ENCODE measurements at places on chromosomes 2 and 18.

DNA sequence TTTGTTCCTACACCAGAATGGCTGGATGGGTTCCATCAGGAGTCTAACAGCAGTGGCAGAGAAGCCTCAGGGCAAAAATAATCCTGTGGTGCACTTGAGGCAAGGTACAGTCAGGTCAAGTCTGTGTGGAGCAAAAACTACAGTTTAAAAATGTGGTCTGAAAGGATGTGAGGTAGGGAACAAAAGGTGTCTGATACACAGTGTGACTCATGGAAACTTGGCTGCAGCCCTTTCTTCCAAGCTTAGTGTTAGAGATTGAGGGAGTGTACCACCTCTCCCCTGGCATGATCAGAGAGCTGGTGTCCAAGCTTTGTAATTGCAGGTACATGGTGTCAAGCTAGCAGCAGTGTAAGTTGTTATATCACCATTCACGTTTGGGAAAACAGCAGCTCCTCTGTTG lies 8.9 kb downstream of the ANKAR start:
- DNase-seq = no peak

DNA sequence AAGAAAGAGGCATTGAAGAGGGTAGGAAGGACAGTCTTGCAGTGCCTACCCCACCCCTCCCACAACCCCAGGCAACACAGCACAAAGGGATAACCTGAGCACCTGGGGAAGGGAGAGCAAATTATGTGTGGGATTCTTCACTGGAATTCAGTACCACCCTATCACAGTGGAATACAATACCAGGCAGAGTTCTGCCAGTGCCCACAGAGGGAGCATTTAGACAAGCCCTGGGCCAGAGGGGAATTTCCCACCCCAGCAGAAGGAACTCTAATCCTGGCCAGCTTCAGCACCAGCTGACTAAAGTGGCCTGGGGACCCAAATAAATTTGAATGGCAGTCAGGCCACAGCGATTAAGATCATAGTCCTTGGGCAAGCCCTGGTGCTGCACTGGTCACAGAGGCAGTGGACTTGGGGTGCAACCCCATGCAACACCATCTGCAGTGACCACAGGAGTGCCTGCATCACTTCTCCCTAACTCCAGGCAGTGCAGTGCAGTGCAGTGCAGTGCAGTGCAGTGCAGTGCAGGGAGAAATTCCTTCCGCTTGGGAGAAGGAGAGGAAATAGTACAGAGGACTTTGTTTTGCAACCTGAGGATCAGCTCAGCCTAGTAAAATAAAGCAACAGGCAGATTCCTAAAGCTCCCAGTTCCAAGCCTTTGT lies 147.8 kb upstream of the SRD5A2 start:
- no peak for DNase-seq

DNA sequence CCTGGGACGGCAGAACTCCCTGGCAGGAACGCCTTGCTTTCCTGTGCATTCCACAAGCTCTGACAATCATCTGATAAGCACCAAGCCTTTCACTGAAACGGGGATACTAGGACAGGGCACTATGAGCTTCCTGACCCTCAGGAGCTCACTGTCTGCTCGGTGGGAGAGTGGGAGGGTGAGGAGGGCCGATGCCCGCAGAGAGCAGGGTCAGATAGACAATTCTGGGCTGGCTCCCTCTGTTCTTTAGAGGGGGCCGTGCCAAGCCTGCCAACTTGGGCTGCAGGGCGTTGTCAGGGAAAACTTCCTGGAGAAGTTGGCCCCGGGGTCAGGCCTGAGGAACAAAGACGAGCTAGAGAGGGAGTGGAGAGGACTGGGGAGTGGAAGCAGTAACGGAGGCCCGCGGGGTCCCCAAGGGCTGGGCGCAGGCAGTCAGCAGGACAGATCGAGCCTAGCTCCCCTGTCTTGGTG lies 82.0 kb downstream of the CTAGE1 start:
- DNase-seq = no peak

DNA sequence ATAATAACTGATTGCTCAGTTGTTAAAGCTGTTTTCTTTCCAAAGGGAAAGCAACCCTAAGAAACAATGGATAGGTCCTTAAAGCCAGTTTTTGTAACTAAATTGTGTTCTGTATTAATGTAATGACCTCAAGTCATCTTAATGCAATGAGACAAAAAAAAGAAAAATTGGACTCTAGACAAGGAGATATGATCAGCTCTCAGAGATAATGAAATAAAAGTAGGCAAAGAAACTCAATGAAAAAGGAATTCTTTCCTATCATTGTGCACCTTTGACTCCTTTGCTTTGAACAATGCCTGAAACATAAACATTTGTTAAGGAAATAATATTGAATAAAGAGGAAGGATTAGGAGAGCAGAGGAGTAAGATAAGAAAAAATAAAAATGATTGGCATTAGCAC lies 86.1 kb downstream of the RIT2 start:
- no peak for DNase-seq

GRCh38 chr2:175402571-175402970 lies 221.1 kb upstream of the ATP5MC3 start:
- DNase-seq = no peak

DNA sequence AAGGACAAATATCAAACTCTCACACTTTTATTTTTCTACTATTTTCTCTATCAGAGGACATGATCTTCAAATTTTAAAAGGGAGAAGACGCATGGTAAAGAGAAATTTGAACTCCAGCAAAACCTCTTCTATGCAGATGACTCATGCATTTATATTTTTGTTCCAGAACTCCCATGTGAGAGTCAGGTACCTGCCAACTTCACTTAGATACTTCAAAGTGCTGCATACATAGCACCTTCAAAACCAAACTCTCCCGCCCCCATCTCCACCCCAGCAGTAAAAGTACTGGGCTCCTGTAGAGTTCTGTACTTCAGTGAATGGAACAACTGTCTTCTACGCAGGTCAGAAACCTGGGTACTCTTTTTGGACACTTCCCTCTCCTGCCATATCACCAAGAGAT lies 398.3 kb downstream of the TGIF1 start:
- no peak for DNase-seq

GRCh38 chr2:235413064-235413463 lies 80.8 kb upstream of the AGAP1 start:
- DNase-seq = no peak

- DNase-seq = no peak
Measured at GRCh38 chr2:61272421-61273070, 110.6 kb downstream of the C2orf74 start.

- no peak for DNase-seq
Measured at GRCh38 chr2:229181641-229182040, 89.4 kb downstream of the PID1 start.

GRCh38 chr2:101420623-101421022 lies 33.3 kb upstream of the CREG2 start:
- DNase-seq = no peak

DNA sequence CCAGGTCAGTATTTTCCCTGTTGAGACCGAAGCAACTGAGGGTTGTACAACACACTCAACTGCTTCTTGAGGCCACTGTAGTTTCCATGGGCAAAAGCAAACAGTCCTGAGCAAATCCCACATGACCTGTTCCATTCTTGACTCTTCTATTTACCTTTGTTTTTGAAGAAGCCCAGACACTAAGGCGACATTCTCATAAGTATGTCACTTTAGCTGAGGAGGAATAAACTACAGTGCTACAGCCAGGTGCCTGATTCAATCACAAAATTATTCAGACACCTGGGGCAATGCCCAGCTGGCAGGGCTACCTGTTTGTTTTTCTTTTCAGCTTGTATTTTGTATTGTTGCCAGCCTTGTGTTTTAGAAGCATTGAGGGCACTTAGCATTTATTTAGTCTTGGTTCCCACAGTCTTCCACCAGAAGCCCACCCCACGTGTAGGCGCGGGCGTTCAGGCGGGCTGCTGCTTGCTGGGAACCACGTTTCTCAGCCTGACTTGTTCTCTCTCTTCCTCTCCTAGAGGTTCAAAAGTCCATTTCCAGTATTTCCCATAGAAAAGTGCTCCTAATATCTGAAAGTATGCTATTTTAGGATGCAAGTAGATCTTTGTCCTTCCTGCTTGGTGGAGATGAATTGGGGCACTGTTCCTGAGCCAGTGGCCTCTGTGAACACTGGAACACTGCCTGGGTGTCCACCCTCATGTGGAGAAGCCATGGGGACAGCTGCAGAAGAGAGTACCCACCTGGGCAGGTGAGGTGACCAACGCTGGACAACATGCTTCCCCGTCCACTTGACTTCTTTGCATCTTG lies 99.0 kb upstream of the COPS8 start:
- DNase-seq = no peak

GRCh38 chr2:186526281-186526680 lies 40.2 kb downstream of the ZC3H15 start:
- no peak for DNase-seq

All from activated CD4-positive, alpha-beta T cell treated with anti-CD3 and anti-CD28 coated beads, Interleukin-10, Interleukin-2, amounts not matched to agents 100 ng/mL and 50 ng/mL, durations not matched to agents 16 hours and 8 hours (primary cell).